ENCODE measurements at places on chromosomes 3 and 15. TPM values are rescaled to one million over a fixed set of nuclear protein-coding genes. Genes with fewer than 3 reads are reported as not detected.

DNA sequence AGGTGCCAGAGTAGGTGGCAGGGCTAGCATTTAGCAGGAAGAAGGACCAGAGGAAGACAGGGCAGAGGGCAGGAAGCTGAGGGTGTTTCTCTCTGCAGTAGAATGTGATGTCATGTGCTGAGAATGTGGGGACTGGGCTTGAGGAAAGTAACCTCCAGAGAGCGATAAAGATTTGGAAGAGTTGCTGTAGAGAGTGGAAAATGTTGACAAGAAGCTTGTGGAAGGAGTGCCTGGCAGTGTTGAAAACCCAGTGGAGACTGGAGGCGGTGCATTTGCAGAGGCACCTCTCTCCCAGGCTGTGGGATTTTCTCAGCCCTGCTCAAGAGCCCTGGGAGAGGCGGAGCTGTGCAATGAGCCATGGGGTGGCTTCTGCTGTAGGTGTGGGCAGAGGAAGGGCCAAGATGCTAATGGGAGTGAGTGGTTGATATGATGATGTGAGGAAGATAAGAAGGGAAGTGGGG, 54.8 kb downstream of the MESD start:
- H3K36me3 ChIP-seq, result no peaks in the 10 kb centered on the region
- H3K27me3 ChIP-seq, result no peaks in the 10 kb centered on the region
- no peak for DNase-seq
- no peaks in the 10 kb centered on the region for H3K4me1 ChIP-seq
- no peak overlapping the region for H3K4me3 ChIP-seq
- no peak overlapping the region for H3K27ac ChIP-seq

DNA sequence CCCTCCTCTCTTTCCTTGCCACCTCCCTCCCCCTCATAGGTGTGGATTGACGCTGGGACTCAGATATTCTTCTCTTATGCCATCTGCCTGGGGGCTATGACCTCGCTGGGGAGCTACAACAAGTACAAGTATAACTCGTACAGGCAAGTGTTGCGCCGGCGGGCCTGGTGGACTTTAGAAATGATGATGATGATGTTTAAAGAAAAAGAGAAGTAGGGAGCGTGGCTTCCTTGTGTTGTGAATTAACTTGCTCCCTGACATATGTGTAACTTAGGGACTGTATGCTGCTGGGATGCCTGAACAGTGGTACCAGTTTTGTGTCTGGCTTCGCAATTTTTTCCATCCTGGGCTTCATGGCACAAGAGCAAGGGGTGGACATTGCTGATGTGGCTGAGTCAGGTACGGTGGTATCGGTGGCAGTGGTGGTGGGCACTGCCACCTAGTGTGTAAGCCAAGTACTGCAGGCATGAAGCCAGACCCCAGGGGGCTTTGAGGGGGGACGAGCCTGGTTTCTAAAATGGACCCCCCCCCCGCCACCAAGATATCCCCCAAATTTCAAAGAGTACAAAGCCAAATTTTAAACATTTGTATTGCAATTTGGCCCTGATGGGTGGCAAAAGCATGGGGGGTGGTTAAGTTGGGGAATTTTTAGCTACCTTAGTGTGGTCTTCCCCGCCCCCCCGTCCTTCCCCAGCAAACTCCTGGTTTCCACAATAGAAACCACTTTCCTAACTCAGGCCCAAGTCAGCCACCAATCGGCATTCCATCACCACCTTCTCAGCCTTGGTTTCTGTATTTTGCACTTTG, 65.6 kb downstream of the SLC6A6 start:
- H3K4me1 ChIP-seq, result peaks cover 35% of the 10 kb centered on the region
- H3K4me3 ChIP-seq, result no peak overlapping the region
- H3K27me3 ChIP-seq, result no peaks in the 10 kb centered on the region
- peak; percentile 51 for DNase-seq

DNA sequence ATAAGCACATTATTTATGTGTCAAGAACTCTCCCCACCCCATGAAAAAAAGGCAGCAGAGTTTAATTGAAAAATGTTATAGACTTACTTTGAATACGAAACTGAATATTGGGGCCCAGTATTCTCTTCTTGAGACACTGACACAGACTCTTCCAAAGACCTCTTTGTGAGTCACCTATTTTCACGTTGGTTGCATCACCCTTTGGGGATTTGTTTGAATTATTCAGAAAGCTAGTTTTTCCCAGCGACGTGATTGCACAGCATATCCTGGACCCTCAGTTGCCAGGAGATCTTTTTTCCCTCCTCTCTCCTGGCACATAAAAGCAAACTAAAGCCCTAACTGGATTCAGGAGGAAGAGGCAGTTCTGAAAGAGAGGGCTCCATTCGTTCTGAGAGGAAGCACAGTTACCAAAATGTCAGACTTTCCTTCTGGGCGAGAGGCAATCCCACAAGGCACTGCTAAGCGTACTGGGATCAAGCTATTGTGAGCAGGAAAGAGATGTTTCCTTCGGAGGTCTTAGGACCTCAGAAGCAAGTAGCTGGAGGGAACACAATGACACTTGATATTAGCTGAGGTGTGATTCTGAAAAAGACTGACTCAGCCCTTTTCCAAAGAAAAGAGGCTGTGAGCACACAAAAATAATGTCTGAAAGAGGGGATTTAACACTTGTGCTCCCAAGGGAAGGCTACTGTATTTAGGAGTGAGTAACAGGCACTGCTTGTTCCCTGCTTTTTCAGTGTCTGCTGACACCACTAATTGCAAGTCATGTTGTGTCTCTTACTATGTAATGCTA, 65.8 kb upstream of the CADPS start:
- H3K4me1 ChIP-seq, result no peaks in the 10 kb centered on the region
- no peaks in the 10 kb centered on the region for H3K36me3 ChIP-seq
- no peaks in the 10 kb centered on the region for H3K27me3 ChIP-seq
- DNase-seq, result no peak
- no peak overlapping the region for H3K27ac ChIP-seq
- no peak overlapping the region for H3K4me3 ChIP-seq

DNA sequence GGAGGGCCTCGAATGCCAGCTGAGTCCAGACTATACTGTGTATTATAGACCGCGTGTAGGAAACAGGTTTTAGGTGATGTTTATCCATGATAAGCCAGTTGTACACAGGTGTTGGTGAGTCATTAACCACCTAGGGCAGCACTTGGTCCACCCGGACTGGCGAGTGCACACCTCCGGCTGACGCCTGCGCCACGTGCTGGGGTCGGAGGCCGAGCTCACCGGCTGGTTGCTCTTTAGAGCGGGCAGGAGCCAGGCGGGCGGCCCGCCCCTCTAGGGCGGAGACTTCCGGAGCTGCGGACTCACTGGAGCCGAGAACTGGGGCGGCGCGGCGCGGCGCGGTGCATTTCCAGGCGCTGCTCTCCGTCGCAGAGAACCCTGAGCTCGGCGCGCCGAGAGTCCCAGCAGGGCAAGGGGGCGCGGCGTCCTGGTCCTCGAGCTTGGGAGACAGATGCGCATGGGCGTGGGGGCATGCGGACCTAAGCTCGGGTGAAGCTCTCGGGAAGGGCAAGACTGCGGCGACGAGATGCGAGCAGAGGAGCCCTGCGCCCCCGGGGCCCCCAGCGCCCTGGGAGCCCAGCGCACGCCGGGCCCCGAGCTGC, at the start of gene ESYT3:
ESYT3 (plus strand) TSS at position 341 of the 599 bp plus-strand sequence; CDS start at position 524, 183 bp downstream.
- H3K36me3 ChIP-seq, result no peaks in the 10 kb centered on the region
- peak within 1 kb of the TSS; percentile 55 for H3K4me3 ChIP-seq
- H3K27ac ChIP-seq, result no peak within 1 kb of the TSS
- DNase-seq, result peak; percentile 86

GRCh38 chr15:98025237-98025636, 64.7 kb downstream of the ARRDC4 start:
- no peaks in the 10 kb centered on the region for H3K4me1 ChIP-seq
- no peak overlapping the region for H3K4me3 ChIP-seq
- no peak for DNase-seq
- H3K36me3 ChIP-seq, result no peaks in the 10 kb centered on the region
- no peaks in the 10 kb centered on the region for H3K27me3 ChIP-seq

DNA sequence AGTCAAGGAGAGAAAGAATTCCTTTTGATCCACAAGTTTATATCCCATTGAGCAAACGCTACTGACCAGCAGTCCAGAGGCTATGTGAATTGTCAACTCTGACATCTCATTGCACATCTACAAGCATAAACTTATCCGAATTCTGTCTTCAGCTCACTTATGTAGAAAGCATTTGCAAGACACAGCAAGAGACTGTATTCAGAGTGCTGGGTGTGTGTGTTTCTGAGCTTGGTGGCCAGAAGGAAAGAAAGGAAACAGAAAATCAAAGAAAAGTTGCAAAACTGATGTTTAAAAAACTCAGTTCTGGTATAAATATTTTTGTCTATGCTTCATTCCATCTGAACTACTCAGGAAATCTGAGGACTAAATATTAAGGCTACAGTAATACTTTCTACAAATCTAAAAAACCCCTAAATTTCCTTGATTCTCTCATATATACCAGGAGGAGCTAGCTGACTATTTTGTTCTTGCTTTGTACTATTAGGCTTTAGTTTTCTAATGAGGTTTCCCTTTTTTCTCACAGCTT, 45.5 kb downstream of the LSAMP start:
- H3K27ac ChIP-seq, result no peak overlapping the region
- no peaks in the 10 kb centered on the region for H3K36me3 ChIP-seq
- no peak overlapping the region for H3K4me3 ChIP-seq
- no peaks in the 10 kb centered on the region for H3K27me3 ChIP-seq

Gene MME
- 8.4 TPM for total RNA-seq

- H3K36me3 ChIP-seq, result no peaks in the 10 kb centered on the region
- H3K27ac ChIP-seq, result no peak overlapping the region
- H3K4me1 ChIP-seq, result no peaks in the 10 kb centered on the region
- H3K27me3 ChIP-seq, result no peaks in the 10 kb centered on the region
- no peak overlapping the region for H3K4me3 ChIP-seq
Measured at GRCh38 chr3:7444886-7445285, 584.0 kb downstream of the GRM7 start.

DNA sequence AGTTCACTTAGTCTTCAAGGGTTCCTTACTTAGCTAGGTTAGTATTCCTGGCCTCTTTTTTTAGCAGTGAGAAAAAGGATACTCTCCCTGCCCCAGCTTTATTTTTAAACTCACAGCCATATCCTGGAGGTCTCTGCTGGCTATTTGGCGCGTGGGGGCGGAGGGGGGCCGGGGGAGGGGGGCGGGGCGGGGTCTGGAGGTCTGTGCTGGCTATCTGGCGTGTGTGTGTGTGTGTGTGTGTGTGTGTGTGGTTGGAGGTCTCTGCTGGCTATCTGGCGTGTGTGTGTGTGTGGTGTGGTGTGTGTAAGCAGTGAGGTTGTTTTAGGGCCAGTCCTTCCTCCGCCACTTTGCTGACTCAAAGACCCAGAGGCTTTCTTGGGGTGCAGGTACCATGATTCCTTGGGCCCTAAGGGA, 579 bp upstream of the PLAAT1 start:
- H3K27ac ChIP-seq, result no peak overlapping the region
- H3K4me1 ChIP-seq, result no peaks in the 10 kb centered on the region
- DNase-seq, result peak; percentile 74
- no peaks in the 10 kb centered on the region for H3K36me3 ChIP-seq
- H3K4me3 ChIP-seq, result peak overlapping the region; percentile 76

- no peak overlapping the region for H3K4me3 ChIP-seq
- DNase-seq, result no peak
- H3K36me3 ChIP-seq, result no peaks in the 10 kb centered on the region
- H3K27ac ChIP-seq, result peak overlapping the region; percentile 28
- no peaks in the 10 kb centered on the region for H3K27me3 ChIP-seq
Measured at GRCh38 chr15:41930221-41930866, 36.5 kb upstream of the SPTBN5 start.

Data from kidney (tissue), 22 donors.